ENCODE measurements at places on chromosomes 12 and 14. TPM values are rescaled to one million over a fixed set of nuclear protein-coding genes. Genes with fewer than 3 reads are reported as not detected.
A peak's percentile ranks its signal among the peaks of the same experiment; 100 is the strongest.

GRCh38 chr12:122991623-122992275 lies 11.3 kb downstream of the ARL6IP4 start:
- DNase-seq = no peak

GRCh38 chr12:108649669-108650068 lies 16.0 kb upstream of the SELPLG start:
- DNase-seq = peak; percentile 97

- peak; percentile 70 for DNase-seq
Observed at GRCh38 chr14:71166180-71166837, 259.1 kb downstream of the PCNX1 start.

- no peak for DNase-seq
Observed at GRCh38 chr12:51906430-51907082, 748 bp upstream of the ACVRL1 start.

Gene PTPRO
- 0.32 TPM for total RNA-seq

Gene ASPG
- not detected for total RNA-seq

Gene TCL1B
- not detected for total RNA-seq

Gene DENND5B
- total RNA-seq = 25.3 TPM
